ENCODE measurements at places on chromosomes 2 and 18. TPM values are rescaled to one million over a fixed set of nuclear protein-coding genes. Genes with fewer than 3 reads are reported as not detected.

FSHR gene
- not detected for polyA plus RNA-seq

ST8SIA5 gene
- polyA plus RNA-seq: 0.23 TPM

DNA sequence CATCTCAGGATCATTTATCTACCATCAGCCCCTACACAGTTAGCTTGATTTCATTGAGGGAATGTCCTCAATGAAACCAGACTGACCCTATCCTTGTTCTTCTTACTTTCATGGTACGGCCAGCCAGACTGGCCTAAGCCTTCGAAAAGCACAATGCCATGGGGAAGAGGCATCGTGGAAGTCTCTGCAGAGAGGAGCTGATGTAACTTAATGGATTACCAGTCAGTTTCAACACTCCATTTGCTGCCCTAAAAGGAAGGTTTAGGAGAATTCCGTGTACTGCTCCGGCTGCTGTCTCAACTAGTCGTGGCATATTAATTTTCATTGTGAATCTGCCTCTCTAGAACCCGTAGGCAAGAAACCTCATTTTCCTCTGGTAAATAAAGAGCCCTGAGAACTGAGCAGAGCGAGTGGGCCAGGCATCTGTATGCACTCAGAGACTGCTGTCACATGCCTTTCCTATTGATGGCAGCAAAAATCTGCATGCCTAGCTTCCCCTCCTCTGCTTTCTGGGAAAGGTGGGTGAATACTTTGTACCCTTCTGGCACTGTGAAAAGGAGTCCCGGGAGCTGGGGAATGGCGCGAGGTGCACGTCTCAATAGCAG is 184.9 kb downstream of the KLHL29 start:
- no peak for DNase-seq

CYP27A1 gene
- polyA plus RNA-seq: not detected

DNA sequence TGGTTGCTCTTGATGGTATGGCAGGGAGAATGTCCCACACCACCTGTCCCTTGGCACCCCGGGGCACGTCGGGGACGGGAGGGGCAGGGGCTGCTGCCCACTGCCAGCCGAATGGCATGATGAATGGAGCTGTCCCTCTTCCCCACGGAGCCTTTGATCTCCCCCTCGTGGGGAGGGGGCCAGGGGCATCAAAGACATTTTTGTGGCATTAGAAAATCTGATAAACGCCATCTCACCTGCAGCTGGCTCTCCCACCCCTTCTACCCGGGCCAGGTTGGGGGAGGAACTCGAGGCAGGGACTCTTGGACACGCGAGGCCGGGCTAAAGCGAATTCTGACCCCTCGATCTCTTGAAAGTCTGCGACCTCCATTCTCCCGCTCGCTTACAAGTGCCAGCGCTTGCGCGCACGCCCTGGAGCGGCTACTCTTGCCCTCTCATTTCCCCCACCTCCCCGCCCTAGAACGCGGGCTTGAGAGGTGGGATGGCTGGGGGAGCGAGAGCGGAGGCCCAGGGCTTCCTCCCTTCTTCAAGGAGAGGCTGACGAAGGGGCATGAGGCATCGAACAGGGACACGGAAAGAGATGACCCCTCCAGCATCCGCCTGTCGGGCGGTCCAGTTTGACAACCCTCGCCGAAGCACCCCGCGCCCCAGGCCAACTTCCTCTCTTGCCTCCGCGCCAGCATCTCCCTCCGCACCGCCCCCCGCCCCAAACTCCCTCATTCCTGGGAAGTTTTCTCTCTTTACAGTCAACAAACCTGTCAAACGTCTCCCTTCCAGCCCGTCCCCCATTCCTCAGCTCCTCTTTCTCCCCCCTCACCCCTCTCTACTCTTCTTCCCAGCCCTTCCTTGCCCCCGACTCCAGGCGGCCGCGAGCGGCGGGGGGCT is 692 bp upstream of the WNT6 start:
- no peak for DNase-seq

IL37 gene
- not detected for polyA plus RNA-seq

- DNase-seq: no peak
Observed at GRCh38 chr18:35028536-35028935, 12.7 kb upstream of the MAPRE2 start.

- DNase-seq: no peak
Observed at GRCh38 chr2:74333896-74334586, 9.2 kb downstream of the SLC4A5 start.

DNA sequence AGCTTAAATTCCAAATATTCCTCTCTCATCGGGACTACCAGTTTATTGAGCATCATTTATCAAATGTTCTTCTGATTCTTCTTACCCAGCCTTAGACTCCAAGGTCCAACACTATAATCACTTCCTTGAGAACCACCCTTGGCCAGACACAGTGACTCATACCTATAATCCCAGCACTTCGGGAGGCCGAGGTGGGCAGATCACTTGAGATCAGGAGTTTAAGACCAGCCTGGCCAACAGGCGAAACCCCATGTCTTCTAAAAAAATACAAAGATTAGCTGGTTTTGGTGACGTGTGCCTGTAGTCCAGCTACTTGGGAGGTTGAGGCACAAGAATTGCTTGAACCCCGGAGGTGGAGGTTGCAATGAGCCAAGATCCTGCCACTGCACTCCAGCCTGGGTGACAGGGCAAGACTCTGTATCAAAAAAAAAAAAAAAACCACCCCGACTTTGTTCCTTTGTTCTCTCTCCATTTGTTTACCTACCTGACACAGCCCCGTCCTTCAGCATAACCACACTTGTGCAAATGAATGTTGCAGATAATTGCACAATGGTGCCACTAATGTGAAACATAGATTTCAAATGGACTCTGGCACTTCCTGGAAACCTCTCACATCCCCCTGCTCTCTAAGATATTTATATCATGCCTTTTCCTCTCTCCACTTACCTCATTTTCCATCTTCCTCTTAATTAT is 38.9 kb upstream of the LPIN2 start:
- no peak for DNase-seq

CD8B gene
- 908 TPM for polyA plus RNA-seq

DNA sequence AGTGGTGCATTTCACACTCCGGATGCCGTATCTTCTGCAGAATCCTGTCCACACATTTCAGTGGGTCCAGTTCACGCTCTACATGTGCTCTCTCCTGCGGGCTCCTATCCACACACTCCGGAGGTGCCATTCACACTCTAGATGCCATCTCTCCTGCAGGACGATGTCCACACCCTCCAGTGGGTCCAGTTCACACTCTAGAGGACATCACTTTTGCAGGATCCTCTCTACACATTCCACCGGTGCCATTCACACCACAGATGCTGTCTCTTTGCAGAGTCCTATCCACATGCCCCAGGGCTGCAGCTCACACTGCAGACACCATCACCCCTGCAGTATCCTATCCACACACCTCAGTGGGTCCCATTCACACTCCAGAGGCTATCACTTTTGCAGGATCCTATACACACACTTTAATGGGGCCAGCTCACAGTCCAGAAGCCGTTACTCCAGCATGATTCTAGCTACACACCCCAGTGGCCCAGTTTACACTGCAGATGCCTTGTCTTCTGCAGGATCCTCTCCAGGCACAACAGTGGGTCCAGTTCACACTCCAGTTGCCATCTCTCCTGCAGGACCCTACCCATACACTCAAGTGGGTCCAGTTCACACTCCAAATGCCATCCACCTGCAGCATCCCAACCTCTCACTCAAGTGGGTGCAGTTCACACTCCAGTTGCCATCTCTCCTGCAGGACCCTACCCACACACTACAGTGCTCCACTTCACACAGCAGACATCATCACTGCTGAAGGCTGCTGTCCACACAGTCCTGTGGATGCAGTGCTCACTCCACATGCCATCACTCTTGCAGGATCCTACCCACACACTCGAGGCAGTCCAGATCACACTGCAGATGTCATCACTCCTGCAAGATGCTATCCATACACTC is 2.1 kb upstream of the PXDN start:
- DNase-seq: no peak

- DNase-seq: no peak
Observed at GRCh38 chr2:7429733-7430132, 512.5 kb downstream of the RNF144A start.

DNA sequence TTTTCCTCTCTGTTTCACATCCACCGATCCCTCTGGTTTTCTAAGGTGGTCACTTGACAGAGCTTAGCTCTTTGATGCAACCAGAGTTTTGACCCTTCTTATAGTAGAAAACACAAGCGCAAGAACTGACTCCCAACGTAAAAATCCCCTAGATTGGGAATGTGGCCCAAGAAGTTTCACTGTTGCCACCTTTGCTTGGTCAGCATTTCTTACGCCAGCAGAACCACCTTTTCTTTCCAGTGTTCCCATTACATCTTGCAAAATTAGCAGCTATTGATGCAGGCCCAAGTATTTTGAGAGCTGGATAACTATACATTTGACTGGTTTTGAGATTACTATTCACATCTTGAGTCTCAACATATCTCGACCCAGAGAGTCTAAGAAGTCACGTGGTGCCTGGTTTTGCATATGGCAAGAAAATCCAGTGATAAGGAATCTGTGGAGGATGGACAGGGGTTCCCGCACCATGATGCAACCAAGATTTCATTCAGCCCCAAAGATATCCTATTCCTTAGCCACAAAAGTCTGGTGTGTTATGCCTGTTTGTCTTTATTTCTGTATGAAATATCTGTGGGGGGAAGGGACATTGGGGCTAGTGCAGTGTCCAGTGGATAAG is 37.9 kb downstream of the FBLN7 start:
- DNase-seq: no peak

- no peak for DNase-seq
Observed at GRCh38 chr2:10546975-10547391, 98.9 kb upstream of the ODC1 start.

FSIP2 gene
- not detected for polyA plus RNA-seq

DNA sequence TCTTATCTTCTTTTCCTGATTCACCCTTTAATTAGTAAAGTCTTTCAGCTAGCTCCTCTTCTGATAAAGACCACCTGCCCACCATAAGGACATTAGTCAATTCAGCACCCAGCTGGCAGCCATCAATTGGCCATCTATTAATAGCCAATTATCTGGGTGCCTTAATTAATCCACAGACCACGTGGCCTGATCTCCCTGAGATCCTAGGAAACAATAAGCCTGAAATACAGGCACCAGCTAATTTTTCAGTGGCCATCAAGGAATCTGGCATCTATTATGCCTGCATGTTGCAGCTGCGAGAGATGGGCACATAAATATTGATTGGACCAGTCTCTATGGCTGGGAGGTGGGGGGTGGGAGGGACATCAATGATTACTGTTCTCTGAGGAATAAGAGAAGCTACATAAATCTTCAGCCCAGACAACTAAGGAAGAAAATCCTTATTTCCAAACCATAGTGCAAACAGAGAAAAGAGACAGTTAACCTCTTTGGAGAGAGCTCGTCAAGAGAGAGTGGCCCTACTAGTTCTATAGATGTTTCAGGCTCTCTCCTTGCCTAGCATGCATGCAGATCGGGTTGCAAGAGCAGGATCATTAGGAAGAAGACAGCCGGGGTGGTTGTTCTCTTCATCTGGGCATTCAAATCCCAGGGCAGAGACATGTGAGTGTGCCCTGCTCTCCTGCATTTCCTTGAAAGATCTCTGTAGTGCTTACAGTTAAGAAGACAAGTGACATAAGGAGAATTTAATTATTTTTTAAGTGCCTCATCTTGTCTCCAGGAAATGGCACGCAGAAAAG is 8.7 kb downstream of the GALNT14 start:
- no peak for DNase-seq

DNA sequence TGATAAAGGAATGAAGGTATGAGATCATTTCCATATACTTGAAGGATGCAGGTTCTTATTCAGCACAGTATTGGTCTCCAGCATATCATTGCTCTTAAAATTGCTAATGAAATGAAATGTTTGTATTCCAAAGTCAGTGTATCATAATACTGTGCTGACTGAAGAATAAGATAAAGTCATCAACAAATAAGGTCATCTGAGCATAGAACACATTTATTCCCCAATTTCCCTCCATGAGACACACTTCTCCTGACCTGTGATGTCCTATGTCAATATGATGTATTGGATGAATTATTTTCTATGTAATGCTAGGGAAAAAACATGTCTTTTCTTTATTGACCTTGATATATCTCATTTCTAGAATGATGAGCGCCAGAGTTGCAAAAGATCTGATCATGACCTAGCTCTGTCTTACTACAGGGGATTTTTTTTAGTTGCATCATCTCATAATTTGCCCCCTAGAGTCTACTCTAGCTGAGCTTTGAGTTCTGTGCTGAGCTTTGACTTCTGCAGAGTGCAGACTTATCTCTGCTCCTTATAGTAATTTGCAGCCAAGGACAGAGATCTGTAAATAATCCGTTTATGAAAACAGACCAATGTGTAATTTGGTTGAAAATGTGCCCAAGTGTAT is 859.8 kb downstream of the TRIB2 start:
- no peak for DNase-seq

GRCh38 chr2:118638453-118638852 is 209.0 kb downstream of the EN1 start:
- DNase-seq: no peak

- DNase-seq: no peak
Observed at GRCh38 chr2:95380280-95380679, 22.2 kb upstream of the FAHD2A start.

DNA sequence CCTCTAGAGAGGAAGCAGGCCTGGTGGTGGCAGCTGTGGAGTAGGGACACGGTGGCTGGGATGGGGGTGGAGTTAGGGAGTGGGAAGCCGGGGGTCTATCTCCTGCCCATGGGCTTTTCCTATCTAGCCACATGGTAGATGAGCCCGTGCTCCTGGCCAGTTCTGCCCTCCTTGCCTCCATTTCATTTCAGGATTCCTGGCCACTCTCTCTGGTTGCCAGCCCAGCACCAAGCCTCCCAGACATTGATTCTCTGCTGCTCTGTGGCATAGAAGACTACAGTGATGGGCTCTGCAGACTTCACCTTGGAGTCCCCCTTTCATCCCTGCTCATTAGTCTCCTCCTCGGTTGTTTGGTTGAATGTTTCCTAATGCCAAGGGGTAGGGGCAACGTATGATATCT is 19.4 kb downstream of the SIX3 start:
- DNase-seq: no peak

DNA sequence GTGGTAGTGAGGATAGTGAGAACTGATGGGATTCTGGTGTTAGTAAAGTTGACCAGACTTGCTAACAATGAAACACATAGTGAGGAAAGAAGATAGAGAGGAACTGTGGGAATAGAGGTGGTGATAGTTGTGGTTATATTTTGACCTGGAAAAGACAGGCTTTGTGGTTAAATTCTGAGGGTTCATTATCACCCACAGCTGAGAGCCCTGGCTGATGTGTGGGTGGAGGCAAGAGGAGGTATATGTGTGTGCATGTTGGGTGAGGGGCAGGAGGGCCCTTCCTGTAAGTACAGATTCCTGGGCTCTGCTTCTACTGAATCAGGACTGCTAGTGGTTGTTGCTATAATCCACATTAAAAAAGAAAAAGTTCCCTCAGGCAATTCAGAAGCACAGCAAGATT is 26.2 kb upstream of the TMEM163 start:
- DNase-seq: no peak

GRCh38 chr2:240502059-240502429 is 55.7 kb downstream of the ANKMY1 start:
- no peak for DNase-seq

POTEC gene
- polyA plus RNA-seq: not detected

DNA sequence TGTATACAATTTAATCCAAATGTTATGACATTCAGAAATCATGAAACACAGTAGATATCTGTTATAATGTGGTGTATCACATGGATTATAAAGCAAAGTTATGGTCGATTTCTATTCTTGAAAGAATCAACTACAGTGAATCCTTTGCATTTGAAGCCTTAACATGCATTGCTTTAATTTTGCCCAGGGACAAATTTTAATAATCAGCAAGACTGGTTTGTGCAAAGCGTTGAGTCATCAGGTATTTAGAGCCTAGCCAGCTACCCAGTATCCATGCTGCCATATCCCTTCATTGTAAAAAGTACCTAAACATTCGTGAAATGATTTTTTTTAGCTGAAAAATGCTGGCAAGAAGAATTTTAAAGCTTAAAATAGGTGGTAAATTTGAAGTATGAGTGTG is 8.9 kb upstream of the SPDYA start:
- DNase-seq: no peak

REG1B gene
- not detected for polyA plus RNA-seq
